CD4-positive, alpha-beta T cell treated with Interleukin-6 at 100 ng/mL for 8 hours (primary cell): ENCODE measurements at places on chromosomes 7 and 10.

GRCh38 chr10:22335173-22335933 is 9.9 kb upstream of the SPAG6 start:
- DNase-seq: peak; percentile 59

- DNase-seq: no peak
Measured at GRCh38 chr7:70701477-70701876, 430.5 kb upstream of the GALNT17 start.

DNA sequence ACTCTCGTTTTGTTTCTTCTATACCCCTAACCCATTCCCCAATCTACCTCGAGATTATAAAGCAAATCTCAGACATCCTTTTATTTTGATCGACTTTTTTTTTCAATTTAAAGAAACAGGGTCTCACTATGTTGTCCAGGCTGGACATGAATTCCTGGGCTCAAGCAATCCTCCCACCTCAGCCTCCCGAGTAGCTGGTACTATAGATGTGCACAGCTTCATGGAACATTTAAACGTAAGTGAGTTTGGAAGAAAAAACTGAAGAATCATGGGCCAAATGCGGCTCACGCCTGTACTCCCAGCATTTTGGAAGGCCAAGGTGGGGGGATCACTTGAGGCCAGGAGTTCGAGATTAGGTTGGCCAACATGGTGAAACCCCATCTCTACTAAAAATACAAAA is 96.0 kb downstream of the UPF2 start:
- no peak for DNase-seq

- no peak for DNase-seq
Measured at GRCh38 chr7:28840592-28840995, 117.5 kb downstream of the TRIL start.

GRCh38 chr10:99779335-99779734 is 3.1 kb upstream of the ABCC2 start:
- no peak for DNase-seq

GRCh38 chr10:104892879-104893617 is 252.0 kb downstream of the SORCS3 start:
- DNase-seq: no peak

DNA sequence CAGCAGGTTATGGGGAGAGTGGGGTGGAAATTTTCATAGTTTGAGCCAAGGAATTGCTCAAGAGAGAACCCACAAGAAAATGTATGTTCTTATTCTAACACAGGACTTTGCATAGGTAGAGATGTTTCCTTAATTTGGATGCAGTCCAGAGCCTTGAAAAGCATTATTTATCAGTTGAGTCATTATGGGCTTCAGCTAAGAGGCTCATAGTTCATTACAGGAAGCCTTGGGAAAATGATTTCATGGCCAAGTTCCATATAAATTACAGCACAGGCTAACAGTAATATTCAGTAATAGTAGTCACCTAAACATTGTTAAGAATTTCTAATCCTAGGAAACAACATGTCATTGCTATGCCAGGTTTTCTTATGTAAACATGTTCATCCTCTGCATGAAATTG is 131.1 kb upstream of the PTPRZ1 start:
- no peak for DNase-seq

DNA sequence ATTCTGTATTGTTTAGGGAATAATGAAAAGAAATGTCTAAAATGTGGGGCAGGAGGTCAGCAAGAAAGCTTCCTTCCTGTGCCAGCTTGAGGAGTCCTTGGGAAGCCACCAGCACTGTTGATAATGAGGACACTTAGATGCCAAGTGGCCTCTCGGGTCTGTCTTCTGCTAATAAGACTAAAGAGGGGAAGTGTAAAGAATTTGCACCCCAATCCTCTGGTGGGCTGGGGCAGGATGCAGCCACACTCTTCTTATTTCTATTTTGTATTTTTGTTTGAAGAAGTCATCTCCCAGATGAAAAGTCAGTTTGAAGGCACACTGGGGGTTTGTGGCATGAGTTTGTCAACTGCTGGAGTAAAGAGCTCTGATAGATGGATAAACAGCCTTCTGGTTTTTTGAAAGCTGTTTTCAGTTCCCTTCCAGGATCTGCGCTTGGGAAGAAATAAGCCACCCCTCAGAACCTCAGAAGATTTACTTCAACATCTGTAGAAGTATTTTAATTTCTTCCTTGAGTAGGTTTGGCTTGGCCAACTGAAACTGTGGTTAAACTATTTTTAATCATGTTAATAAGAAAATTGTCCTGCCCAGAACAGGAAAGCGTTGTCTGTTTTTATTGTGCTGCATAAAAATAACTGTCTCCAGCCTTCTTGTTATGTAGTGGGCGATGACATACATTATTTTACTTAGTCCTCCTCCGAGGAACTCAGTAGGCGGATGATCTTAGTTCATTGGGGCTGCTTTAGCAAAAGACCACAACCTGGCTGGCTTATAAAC is 128.8 kb upstream of the GPR26 start:
- no peak for DNase-seq

DNA sequence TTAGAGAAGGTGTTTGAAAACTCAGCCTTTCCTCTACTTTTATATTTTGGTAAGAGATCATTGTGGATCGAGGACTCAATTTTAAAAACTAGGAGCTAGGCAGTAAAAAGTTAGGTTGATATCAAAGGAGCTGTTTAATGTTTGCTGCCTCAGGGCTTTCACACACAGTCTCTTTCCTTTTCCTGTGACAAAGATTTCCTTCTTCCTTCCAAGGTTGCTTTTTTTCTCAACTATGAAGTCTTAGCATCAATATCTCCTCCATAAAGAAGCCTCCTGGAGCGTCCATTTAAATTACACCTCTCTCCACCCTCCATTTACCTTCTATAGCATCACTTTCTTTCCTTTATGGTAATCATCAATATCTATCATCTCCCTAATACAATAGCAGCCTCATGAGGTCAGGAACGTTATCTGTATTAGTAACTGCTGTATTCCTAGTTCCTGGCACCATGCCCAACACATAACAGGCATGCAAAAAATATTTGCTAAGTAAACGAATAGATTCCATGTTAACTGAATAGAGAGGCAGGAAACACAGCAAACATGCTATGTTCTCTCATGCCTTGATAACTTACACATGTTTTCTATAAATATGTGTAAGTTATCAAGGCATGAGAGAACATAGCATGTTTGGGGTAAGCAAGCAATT is 48.5 kb downstream of the GNAT3 start:
- no peak for DNase-seq

- no peak for DNase-seq
Measured at GRCh38 chr7:1559626-1560590, 3.9 kb upstream of the TMEM184A start.

- no peak for DNase-seq
Measured at GRCh38 chr7:28479507-28479947, 67.2 kb downstream of the CREB5 start.

GRCh38 chr10:61903221-61903927 is 1.9 kb downstream of the ARID5B start:
- peak; percentile 59 for DNase-seq

DNA sequence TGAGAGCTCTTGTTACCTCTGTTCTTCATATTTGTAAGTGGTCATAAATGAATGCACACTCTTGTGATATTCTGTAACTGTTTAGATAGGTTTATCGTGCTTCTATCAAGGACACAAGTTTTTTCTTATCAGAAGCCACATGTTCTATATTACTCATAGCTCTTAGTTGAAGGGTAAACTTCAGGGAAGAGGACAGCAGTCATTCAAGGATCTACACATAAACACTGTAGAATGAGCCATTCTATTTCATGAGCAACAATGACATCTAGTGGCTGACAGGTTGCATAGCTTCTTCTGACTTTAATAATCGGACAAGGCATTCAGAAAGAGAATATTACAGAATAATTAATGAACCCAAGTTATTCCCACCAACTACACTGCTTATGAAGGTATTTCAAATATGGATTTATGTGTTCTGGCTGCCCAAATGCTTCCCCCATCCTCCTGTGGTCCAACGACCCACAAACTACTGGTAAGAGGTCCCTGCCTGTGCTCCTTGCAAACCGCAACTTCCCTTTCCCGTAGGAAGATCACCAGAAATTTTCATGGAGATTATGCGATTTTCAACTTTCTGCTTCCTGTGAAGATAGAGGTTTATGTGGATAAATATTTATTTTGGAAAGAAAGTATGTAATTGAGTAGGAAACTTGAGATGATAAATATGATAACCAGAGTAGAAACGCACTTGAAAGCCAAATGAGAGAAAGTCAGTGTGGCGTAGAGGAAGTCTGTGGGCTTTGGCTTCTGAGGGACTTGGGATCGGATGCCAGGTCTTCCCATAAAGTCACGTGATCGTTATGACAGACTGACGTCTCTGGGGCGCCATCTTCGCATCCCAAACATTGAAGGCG is 16.8 kb upstream of the ABCB5 start:
- DNase-seq: peak; percentile 8

- DNase-seq: peak; percentile 62
Measured at GRCh38 chr10:47340608-47341170, 7.5 kb upstream of the RBP3 start.

DNA sequence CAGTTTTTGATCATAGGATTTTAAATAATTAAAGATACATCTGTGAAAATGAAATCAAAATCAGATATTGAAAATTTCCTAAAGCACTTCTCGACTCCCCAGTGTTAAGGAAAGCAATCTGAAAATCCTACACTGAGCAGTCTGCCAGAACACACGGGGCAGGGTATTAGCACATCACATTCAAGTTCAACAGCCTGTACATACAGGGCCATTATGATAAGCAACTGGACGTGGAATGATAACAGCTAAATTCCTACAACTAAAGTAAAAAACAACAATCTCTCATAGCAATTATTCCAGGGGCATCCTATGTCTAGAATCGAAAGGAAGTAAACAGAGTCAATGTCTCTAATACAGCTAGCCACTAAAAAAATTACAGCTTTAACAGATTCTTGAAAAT is 31.7 kb downstream of the TRDMT1 start:
- DNase-seq: no peak

- DNase-seq: no peak
Measured at GRCh38 chr7:44963364-44964290, 15.2 kb downstream of the MYO1G start.

- no peak for DNase-seq
Measured at GRCh38 chr10:8037199-8037801, 17.2 kb upstream of the GATA3 start.

GRCh38 chr7:78702770-78703169 is 750.7 kb downstream of the MAGI2 start:
- no peak for DNase-seq

DNA sequence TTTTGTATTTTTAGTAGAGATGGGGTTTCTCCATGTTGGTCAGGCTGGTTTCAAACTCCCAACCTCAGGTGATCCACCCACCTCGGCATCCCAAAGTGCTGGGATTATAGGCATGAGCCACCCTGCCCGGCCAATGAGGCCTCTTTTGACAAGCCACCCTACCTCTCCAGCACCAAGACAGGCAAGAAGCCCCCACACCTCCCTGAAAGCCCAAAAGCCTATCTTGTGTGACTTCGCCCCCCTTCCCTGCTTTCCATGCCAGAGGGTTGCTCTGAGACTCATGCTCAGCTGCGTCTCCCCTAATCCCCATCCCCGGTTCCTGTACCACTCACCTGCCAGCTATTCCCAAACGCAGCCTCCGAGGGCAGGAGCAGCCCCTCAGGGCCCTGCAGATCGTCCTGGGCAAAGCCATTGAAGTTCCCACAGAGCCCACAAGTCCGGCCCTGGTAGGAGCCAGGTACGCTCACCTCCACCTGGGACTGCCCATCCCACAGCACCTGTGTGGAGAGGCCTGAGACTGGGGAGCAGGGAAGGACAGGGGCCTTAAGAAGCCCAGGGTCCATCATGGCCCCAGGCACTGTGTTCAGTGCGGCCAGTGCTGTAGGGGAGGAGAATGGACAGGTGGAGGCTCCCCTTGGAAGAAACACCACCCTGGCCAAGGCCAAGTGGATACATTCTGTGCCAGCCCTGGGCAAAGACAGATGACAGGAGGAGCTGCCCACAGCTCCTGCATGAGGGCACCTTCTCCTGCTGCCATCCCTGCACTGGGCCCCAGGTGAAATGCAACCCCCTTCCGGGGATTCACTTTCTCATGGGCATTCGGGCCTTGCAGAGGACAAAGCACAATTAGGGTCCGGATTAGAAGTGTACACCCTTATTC is 15.8 kb downstream of the ATP6V1F start:
- DNase-seq: no peak
